ENCODE measurements at places on chromosomes 1 and 21.

- peak; percentile 77 for DNase-seq
These were observed 102.0 kb upstream of the ARHGEF16 start for GRCh38 chr1:3352299-3352951.

DNA sequence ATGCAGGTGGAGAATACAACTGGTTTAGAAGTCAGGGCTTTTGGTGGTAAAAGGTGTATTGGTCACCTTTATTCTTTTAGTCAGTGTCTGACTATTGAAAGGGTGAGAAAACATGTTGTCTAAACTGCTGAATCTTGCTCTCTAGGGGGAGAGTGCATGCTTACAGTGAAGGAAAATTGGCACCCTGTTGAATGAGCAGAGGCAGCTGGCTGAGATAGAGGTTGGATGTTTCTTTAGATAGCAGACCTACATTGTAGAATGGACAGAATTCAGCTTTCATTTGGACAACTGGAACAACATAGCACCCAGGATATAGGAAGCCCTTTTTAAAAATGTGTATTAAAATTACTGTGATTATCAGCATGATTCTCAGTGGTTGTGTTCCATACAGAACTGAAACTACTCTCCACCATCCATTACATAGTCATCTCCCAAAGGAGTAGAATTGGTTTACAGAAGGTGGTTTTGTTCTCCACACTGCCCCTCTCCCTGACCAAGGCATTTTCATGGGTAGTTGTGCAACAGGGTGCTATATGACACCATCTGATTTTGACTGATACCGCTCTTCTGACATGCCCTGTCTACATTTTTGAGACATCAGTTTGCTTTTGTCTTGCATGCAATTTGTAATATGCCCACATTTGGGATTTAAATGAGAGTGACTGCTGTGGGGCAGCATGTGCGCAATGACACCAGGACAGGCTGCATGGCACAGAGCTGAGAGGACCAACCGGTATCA lies 16.2 kb downstream of the RHOU start:
- no peak for DNase-seq

- no peak for DNase-seq
These were observed 31.2 kb upstream of the QSOX1 start for GRCh38 chr1:180123463-180123936.

- no peak for DNase-seq
These were observed 24.8 kb upstream of the PRDM2 start for GRCh38 chr1:13675151-13675651.

DNA sequence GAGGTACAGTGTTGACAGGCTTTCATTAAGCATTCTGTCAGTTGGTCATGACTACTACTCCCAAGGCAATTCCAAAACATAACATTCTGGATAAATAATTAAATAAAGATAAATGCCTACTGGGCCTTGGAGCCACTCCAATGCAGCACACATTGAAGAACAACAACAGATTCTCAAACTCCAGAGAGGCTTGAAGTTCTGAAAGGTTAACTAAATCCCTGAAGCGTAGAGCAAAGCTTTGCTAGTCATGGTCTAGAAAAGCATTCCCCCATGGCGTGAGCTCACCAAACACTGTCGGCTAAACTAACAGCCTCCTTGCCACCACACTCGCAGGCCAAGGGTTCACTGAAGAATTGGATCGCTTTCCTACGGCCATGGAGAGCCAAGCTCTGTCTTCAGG lies 268.0 kb downstream of the ATG4C start:
- no peak for DNase-seq

DNA sequence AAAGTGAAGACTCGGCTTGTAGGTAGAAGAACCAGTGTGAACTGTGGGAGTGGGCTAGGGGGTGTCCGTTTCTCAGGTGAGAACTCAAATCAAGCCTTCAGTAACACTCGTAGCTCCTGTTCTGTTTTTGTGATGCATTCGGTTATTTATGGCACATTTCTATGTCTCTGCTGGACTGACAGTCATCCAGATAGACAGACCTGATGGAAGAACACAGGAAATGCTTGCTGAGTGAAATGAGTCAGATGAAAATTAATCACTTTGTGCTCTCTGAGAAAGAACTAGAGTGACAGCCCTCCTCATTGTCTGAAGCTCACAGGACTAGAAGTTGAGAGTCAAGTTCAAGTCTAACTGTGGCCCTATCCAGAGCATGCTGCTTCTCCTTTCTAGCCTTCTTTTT lies 360.1 kb upstream of the PLXNA2 start:
- DNase-seq, result no peak

DNA sequence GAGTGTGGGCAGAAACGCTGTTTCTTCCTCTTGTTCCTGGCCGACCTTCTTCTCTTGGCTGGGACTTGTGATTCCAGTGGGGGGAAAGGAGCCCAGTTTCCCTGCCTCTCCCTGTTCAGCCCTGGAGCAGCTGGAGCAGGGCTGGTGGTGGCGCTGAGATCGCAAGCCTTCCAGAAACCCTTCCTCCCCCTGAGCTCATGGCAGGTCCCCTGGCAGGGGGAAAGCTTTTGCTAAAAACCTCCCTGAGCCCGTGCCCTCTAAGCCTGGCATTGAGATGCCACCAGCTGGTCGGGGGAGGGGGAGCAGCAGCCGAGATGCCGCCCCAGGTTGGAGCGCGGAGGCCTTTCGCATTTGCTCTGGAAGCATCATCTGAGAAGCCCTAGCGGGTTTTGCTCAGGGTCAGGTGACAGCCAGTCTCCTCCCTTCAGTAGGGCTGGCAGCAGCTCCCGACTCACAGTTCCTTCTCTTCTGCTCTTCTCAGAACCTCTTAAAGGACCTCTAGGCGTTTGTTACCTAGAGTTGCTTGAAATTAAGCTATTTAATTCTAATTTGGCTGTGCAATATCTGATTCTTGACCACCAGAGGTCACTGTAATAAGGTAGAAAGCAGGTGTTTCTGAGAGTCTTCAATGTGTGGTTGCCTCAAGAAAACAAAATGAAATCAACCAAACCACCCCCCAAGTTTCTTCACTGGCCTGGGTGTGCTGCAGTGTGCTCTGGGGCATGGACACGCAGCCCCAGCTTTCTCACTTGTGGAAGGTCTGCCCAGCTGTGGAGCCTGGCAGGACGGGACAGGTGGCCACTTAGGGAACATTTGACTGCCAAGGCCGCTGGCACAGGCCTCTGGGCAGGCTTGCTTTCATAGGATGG lies 257.3 kb downstream of the CAMTA1 start:
- DNase-seq, result peak; percentile 37

DNA sequence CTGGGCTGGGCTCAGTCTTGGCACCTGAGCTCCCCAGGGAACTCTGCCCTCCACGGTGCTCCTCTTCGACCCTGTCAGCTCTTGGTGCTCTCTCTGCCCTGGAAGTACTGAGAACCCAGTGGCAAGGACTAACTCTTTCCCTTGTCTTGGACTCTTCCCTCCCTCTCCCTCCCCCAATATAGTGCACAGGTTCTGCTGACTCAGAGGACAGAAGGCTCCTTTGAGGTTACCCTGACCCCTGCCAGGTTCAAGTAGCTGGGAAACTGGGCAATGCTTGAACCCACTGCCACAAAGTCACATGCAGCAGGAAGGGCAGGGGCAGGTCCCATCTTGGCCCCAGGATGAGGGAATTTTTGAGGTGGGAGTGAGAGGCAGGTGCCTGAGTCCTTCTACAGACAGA lies 20.3 kb downstream of the KCNQ4 start:
- no peak for DNase-seq

- no peak for DNase-seq
These were observed 2082.6 kb downstream of the MRPL39 start for GRCh38 chr21:23524685-23525084.

DNA sequence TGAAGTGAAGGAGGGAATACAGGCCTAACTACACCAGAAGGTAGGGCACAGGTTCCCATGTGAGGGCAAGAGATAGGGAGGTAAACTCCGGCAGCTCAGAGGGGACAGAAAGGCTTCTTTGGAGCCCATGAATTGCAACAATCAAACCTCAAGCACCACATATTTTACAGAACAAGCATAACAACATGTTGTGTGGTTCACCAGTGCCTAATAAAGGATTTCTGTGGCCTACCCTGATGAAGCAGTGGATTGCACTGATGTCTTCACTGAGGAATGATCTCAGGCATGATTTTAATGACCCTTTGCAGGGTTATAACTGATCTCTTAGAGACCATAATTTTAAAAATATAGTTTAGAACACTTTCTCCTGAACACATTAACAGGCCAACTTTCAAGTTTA lies 77.4 kb downstream of the RUNX1 start:
- no peak for DNase-seq

DNA sequence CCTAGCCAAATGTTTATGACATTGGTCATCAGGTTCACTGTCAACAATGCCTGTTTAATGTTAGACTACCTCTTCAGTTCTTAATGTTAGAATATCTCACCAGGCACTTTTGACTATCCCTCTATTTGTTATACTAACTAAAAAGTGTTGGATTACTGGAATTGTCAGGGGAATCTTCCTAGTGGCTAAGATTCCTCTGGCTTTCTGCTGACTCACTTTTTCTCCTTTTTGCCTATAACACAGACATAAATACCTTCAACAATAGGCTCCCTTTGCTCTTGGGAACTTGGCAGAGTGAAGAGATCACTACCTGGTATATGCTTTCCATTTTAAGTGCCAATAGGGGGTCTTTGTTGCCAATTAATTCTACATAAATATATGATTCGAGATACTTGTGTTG lies 68.5 kb downstream of the TMEM200B start:
- no peak for DNase-seq

DNA sequence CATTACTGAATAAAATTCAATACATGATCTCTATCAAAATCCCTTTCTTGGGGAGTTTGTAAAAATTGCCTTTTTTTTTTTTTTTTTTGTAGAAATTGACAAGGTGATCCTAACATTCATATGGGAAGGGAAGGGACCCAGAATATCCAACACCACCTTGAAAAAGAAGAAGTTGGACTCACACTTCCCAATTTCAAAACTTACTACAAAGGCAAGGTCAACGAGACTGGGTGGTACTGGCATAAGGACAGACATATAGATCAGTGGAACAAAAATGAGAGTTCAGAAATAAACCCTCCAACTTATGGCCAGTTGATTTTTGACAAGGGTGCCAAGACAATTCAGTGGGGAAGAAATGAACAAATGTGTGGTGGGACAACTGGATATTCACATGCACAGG lies 31.4 kb upstream of the CLSTN1 start:
- no peak for DNase-seq

DNA sequence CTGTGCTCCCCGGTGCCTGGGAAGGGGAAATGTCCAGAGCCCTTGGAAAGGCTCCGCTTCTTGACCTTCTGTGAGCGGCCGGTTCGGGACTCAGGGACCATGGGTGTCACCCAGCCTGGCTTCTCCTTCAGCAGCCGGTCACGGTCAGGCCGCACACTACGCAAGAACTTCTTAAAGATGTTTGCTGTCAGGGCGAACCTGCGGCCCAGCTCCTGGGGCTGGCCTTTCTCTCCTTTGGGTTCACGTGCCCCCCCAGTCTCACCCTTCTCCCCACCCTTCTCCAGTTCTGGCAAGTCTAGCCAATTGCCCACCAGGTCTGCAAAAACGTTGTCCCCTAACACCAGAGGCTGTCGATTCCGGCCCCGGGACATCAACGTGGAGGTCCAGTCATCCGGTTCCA lies 12.1 kb downstream of the INKA2 start:
- no peak for DNase-seq

- no peak for DNase-seq
These were observed 112.3 kb downstream of the RPS6KC1 start for GRCh38 chr1:213163278-213163711.

DNA sequence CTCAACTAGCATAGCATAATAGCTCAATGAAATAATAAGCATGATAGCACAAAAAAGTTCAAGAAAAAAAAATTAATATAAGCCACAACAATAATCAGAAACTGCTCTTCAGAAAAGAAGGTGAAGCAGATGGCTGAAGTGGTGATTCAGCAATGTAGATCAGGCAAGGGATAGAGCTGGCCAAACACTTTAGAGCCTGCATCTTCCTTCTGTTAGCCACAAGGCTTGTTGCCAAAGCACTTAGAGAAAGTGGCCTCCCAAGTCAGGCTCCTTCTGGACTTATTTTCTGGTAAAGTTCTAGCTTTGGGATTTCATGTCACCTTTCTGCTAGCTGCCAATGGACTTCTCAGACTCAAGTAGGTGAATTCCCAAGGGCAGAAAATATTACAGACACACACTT lies 60.3 kb upstream of the C1orf87 start:
- no peak for DNase-seq

GRCh38 chr1:214446772-214447556 lies 104.4 kb downstream of the PTPN14 start:
- DNase-seq, result peak; percentile 69

- no peak for DNase-seq
These were observed 259.2 kb downstream of the MATN1 start for GRCh38 chr1:30464187-30464617.

DNA sequence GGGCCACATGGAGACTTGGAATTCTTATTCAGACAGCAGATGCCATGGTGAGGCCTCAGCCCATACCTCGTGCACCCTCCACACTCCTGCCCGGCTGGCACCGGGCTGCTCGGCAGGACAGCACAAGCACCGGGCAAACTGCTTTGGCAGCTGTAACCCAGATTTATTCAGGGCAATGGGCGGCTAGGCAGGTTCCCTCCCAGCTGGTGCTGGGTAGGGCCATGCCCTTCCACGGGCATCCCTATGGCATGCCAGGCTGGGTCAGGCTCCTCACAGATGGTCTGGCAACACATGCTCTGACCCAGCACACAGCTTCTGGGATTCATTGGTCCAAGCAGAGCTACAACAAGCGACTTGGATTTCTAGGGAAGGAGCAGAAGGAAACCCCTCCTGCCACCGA lies 53.4 kb downstream of the ATP1A1 start:
- DNase-seq, result no peak

- DNase-seq, result no peak
These were observed 11.4 kb upstream of the OLIG1 start for GRCh38 chr21:33058527-33058926.

- peak; percentile 31 for DNase-seq
These were observed 118.4 kb downstream of the KCNN3 start for GRCh38 chr1:154751690-154752089.

- DNase-seq, result no peak
These were observed 117.6 kb downstream of the WDR3 start for GRCh38 chr1:118047006-118047649.

DNA sequence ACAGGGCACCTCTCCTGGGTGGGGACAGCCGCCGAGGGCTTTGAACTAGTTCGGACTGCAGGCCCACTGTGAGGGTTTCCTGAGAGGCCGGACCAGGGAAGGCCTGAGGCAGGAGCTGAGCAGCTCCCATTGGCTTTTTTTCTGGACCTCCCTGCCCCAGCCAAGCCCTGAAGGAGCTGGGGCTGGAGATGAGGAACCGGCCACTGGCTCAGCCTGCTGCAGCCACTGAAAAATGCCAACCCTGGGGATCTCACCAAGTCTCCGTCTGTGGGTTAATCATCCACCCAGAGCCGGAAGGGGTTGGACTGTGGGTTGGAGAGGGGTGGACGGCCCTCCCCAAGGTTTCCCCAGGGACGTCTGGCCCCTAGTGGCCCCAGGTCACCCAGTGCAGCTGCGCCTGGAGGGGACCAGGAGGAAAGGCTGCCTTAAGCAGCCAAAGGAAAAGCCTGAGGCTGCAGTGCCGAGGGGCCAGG lies 2.5 kb downstream of the VWA1 start:
- no peak for DNase-seq

DNA sequence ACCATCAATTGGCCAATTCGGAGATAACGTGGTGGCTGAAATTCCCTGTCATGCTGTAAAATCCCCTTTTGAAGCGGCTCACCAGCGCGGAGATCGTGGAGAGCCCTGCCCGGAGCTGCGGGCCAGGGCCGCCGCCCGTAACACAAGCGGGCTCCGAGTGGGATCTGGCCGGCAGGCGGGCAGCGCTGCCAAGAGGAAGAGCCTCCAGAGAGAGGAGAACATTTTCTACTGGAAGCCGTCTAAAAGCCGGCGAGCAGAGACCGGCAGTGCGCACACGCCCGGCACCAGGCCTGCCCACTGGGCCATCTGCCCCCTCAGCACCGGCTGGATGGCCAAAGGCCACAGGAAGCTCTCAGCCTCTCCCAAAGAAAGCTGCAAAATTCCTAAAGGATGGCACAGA lies 15.5 kb downstream of the SSBP3 start:
- DNase-seq, result no peak

Measured in renal pelvis (tissue), 12 donors.